ENCODE measurements at places on chromosomes 5 and 9.

DNA sequence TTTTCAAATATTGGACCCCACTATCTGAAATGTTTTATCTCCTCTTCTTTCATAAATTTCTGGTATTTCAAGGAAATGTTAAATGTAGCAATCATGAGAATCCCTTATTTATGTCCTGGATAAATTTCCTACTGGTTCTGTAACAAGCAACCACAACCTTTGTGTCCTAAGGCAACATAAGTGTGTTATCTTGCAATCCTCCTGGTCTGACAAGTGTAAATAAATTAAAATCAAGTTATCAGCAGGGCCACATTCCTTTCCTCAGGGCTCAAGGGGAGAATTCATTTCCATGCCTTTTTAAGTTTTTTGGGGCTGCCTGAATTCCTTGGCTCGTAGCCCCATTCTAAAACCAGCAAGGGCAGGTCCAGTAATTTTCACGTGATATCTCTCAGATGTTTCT lies 83.2 kb downstream of the CDH9 start:
- DNase-seq = no peak

DNA sequence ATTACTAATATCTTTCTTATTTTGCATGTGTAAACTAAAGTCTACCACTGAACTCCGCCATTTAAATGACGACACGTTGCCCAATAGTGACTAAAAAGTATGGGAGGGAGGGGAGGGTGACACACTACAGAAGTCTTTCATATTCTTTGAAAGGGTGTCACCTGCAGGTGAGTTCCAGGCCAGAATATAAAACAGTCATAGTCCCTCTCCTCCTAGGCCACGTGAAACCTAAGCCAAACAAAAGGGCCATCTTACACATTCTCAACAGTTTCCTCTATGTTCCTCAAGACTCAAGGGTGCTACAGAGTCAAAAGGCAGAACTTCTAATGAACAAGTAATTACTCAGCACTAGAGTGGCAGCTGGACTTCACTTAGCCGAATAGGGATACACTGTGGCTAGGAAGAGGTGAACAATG lies 6.4 kb downstream of the CEMIP2 start:
- no peak for DNase-seq

DNA sequence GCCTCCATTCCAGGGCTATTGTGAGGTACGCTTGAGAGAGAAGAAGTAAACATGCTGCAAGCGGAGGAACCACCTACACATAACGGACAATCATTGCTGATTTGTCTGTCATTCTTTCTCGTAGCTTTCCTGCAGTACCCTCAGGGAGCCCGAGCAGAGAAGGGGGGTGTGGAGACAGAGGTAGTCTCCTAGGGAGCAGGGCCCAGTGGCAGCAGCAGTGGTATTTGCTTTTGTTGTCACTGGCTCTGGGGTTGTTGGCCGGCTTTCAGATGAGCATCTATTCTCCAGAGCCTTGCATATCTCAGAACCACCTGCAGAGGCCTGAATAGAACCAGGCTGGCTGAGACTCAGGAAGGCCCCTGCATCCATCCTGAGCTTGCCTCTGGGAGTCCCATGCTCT lies 19.9 kb downstream of the ENHO start:
- DNase-seq = no peak

- no peak for DNase-seq
Observed at GRCh38 chr5:26802944-26803343, 235.4 kb downstream of the CDH9 start.

- no peak for DNase-seq
Observed at GRCh38 chr9:94511134-94511954, 43.5 kb upstream of the PCAT7 start.

- DNase-seq = no peak
Observed at GRCh38 chr9:130668659-130669058, 4.3 kb downstream of the PRDM12 start.

- no peak for DNase-seq
Observed at GRCh38 chr5:73312146-73312871, 136.3 kb downstream of the FOXD1 start.

DNA sequence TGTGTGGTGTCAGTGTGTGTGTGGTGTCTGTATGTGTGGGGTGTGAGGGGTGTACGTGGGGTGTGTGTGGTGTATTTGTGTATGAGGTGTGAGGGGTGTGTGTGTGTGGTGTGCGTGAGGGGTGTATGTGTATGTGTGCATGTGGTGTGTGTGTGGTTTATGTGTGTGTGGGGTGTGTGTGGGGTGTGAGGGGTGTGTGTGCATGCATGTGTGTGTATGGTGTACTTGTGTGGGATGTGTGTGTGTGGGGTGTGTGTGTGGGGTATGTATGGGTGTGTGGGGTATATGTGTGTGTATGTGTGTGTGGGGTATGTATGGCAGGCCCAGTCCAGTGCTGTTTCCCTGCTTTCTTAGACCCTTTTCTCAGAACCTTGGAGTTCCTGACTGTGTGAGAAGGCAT lies 83.3 kb downstream of the PTTG1 start:
- no peak for DNase-seq

GRCh38 chr9:11794984-11795383 lies 898.2 kb upstream of the TYRP1 start:
- no peak for DNase-seq

GRCh38 chr5:146778795-146779194 lies 99.8 kb downstream of the PPP2R2B start:
- no peak for DNase-seq

GRCh38 chr9:98639133-98639532 lies 69.6 kb downstream of the GABBR2 start:
- no peak for DNase-seq

- DNase-seq = no peak
Observed at GRCh38 chr9:106981396-106982287, 118.7 kb downstream of the ZNF462 start.

GRCh38 chr5:151677776-151678545 lies 8.8 kb downstream of the SPARC start:
- no peak for DNase-seq

DNA sequence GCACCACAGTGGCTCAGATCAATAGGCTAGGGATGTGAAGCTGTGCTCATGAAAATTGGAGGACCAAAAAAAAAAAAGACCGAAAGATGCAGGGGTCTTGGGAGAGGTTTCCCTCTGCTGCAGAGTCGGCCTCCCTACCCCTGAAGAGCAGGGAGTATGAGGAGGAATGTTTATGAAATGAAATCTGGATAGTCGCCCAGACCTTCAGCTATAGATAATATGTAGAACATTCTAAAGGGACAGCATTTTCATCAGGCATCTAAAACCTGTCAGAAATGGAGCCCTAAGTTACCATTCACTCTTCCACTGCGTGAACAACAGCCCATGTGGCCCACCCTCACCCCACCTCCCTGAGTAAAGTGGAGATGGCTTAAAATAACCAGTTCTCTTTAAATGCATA lies 122.9 kb downstream of the TMEM174 start:
- no peak for DNase-seq

DNA sequence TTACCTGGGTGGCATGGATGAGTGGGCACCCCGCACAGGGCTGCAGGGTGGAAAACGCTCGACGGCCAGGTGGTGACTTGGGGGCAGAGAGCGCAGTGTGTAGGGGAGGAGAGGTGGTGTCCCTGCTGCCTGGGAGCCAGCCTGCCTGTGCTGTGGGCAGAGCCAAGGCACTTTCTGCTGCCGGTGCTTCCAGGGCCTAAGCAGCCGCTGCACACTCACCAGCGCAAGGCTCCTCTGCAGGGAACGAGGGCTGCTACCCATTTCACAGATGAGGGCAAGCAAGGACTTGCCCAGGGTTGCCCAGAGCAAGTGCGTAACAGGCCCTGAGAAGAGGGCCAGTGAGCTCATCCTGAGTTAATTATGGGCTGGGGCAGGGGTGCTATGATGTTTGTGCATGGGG lies 62.5 kb downstream of the CRB2 start:
- DNase-seq = no peak

- no peak for DNase-seq
Observed at GRCh38 chr9:116800074-116800473, 113.0 kb downstream of the TRIM32 start.

GRCh38 chr9:134617246-134617645 lies 24.4 kb upstream of the COL5A1 start:
- DNase-seq = no peak

DNA sequence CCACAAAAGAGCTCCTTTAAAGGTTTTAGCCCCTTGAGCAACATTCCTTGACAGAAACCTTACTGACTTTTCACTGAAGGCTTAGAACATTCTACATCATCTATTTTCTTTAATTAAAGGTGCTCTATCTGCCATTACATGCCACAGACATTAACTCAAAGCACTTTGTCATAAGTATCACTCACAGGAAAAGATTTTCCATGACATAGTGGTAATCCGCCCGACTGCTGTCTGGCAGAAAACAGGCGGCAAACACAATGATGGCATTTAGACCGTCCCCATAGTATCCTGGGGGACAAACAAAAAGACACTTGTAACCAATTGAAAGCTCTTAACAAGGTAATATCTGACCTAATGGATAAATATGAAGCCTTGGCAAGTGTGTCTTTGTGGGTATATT lies 126.2 kb upstream of the PCA3 start:
- DNase-seq = no peak

- DNase-seq = no peak
Observed at GRCh38 chr9:114538241-114538640, 33.0 kb upstream of the WHRN start.

DNA sequence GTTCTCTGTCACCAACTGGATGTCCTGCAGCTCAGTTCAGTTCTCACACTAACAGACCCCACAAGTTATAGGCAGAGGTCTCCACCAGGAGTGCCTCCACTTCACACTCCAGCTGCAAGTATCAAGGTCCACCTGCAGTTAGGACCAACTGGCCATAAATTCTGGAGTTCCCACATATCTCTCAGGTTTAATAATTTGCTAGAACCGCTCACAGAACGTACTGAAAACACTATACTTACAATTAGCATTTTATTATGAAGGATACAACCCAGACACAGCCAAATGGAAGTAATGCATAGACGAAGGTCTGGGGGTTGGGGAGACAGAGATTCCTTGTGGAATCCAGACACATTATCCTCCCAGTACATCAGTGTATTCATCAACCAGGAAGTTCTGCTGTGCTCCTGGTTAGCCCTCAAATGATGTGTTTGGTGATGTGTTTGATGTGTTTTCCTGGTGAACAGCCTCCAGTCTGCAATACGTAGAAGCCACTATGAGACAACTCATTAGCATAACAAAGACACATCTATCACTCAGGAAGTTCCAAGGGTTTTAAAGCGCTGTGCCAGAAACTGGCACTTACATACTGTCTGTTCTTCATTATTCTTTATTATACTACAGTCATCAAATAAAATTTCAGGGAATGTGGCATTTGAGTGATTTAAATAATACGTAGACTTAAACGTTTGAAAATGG lies 25.4 kb downstream of the OGN start:
- no peak for DNase-seq

- no peak for DNase-seq
Observed at GRCh38 chr5:108122702-108123101, 259.2 kb downstream of the FBXL17 start.

DNA sequence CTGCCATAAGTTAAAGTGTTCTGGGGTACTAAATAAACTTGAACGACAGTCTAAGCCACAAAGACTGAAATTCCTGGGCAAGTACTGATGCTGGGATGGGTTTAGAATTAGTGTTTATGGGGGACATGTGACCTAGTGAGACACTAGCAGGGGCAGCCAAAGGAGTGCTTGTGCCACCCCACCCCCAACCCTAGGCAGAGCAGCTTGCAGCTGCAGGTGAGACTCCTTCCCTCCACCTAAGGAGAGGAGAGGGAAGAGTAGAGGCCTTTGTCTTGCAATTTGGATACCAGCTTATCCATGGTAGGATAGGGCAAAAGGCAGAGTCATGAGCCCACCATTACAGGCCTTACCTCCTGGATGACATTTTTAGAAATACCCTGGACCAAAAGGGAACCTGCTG lies 28.7 kb upstream of the PDE4D start:
- DNase-seq = no peak

DNA sequence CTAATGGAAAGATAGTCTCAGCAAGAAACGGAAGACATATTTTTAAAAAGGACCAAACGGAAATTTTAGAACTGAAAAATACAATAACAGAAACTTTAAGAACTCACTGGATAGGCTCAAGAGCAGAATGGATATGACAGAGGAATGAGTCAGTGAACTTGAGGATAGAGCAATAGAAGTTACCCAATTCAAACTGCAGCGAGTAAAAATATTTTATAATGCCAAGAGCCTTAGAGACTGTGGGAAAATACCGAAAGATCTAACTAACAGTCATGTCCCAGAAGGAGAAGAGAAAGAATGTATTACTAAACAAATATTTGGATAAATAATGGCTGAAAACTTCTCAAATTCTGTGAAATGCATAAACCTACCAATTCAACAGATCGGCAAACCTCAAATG lies 40.8 kb downstream of the ADAMTS2 start:
- no peak for DNase-seq

- no peak for DNase-seq
Observed at GRCh38 chr5:151040211-151040747, 19.9 kb downstream of the GPX3 start.

DNA sequence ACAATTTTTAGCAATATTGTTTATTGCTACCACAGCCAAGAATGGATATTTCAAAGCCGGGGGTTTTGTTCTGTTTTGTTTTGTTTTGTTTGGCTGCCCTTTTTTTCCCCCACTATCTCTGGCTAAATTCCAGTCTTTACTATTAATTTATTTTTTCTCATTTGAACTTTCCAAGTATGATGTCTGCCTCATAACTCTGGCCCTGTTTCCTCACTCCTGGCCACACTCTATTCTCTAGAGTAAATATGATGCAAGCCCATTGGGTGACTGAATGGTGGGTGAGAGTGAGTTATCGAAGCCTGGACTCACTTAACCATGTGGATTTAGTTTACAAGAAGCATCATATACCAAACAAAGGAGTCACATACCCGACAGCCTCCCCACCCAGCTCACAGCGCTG lies 41.9 kb downstream of the WDR36 start:
- DNase-seq = no peak

- DNase-seq = no peak
Observed at GRCh38 chr5:25891691-25892090, 1146.7 kb downstream of the CDH9 start.

GRCh38 chr5:54985301-54986268 lies at the start of gene ESM1:
Gene ESM1 (minus strand): TSS chr5:54985593. CDS start chr5:54985517, 76 bp downstream.
- DNase-seq = no peak

GRCh38 chr5:138033907-138034306 lies 1.0 kb upstream of the FAM13B start:
- no peak for DNase-seq

- no peak for DNase-seq
Observed at GRCh38 chr9:80285326-80285725, 713.6 kb downstream of the TLE4 start.

- no peak for DNase-seq
Observed at GRCh38 chr9:69627281-69627680, 44.9 kb downstream of the APBA1 start.

GRCh38 chr9:77474936-77475335 lies 173.2 kb downstream of the GNA14 start:
- DNase-seq = no peak

- DNase-seq = peak; percentile 5
Observed at GRCh38 chr5:173283318-173284288, 44.6 kb downstream of the STC2 start.

GRCh38 chr9:109707355-109707754 lies 72.6 kb upstream of the PALM2AKAP2 start:
- DNase-seq = no peak

DNA sequence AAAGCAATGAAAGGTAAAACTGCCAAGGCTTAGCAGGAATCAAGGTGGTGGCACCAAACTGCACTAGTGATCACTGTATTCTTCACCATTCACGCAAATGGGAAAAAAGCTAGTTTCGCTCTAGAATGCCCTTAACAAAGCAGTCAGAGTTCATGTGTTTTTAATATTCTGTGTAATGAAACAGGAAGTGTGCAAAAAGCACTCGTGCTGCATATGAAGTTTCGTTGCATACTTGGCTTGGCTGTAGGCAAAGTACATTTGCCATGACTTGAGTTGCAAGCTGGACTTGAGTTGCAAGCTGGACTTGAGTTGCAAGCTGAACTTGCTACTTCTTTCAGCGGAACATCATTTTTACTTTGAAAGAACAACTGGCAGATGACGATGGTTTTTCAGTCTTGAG lies 55.4 kb downstream of the FOXI1 start:
- DNase-seq = no peak

Measured in hematopoietic multipotent progenitor cell treated with erythropoietin and hydrocortisone succinate and interleukin-3 and kit ligand, for 15 days (in vitro differentiated cells).